Activated CD4-positive, alpha-beta T cell treated with anti-CD3 and anti-CD28 coated beads, Interleukin-2, amount 10 ng/mL, durations not matched to agents 7 days and 5 days (primary cell): ENCODE measurements at places on chromosomes 6 and 20. TPM values are rescaled to one million over a fixed set of nuclear protein-coding genes. Genes with fewer than 3 reads are reported as not detected.

PTK6 gene
- total RNA-seq = 0.71 TPM

SLC17A5 gene
- total RNA-seq = 5.1 TPM

LRRC1 gene
- total RNA-seq = 3.7 TPM

SALL4 gene
- 0.17 TPM for total RNA-seq

DCDC2 gene
- total RNA-seq = not detected

CD24 gene
- 0.22 TPM for total RNA-seq

HLA-A gene
- total RNA-seq = 1,667 TPM

PDE10A gene
- not detected for total RNA-seq

RPN2 gene
- total RNA-seq = 154 TPM

MYBL2 gene
- total RNA-seq = 106 TPM

CPNE5 gene
- total RNA-seq = 0.47 TPM

CCM2L gene
- not detected for total RNA-seq

STX11 gene
- 13.7 TPM for total RNA-seq

TMEM30A gene
- total RNA-seq = 69.7 TPM

PHACTR1 gene
- 0.32 TPM for total RNA-seq

SSTR4 gene
- total RNA-seq = not detected

PTCHD4 gene
- not detected for total RNA-seq

PPP1R10 gene
- 99.1 TPM for total RNA-seq

RGS17 gene
- total RNA-seq = not detected

MUC21 gene
- not detected for total RNA-seq

GSTA2 gene
- total RNA-seq = not detected

PEX6 gene
- total RNA-seq = 21.3 TPM

TXLNB gene
- total RNA-seq = 0.35 TPM

SLC13A3 gene
- total RNA-seq = not detected

SIRPD gene
- 0.27 TPM for total RNA-seq

PTCRA gene
- not detected for total RNA-seq

TPD52L1 gene
- not detected for total RNA-seq

AGER gene
- 45.4 TPM for total RNA-seq

MYB gene
- total RNA-seq = 12.6 TPM

TPX2 gene
- 193 TPM for total RNA-seq

PTPRA gene
- total RNA-seq = 66.4 TPM

HSF2 gene
- total RNA-seq = 12.6 TPM

SMLR1 gene
- not detected for total RNA-seq

ANKRD66 gene
- total RNA-seq = not detected

TINAG gene
- total RNA-seq = not detected

SLC17A4 gene
- total RNA-seq = not detected

ADGRF5 gene
- not detected for total RNA-seq

PHACTR3 gene
- total RNA-seq = not detected

GTPBP2 gene
- total RNA-seq = 91.9 TPM

SCUBE3 gene
- total RNA-seq = not detected

SNAP25 gene
- total RNA-seq = not detected

CHRNA4 gene
- total RNA-seq = not detected

TMEM181 gene
- 17.6 TPM for total RNA-seq

ZC3H12D gene
- total RNA-seq = 16.5 TPM

ETV7 gene
- total RNA-seq = 13.4 TPM

EYA2 gene
- not detected for total RNA-seq

LY6G5B gene
- 27.4 TPM for total RNA-seq

HLA-DQB2 gene
- 1.8 TPM for total RNA-seq

KHDC3L gene
- not detected for total RNA-seq

SMPDL3A gene
- total RNA-seq = not detected

SLC2A10 gene
- total RNA-seq = not detected
